ENCODE measurements at places on chromosomes 6 and 20. TPM values are rescaled to one million over a fixed set of nuclear protein-coding genes. Genes with fewer than 3 reads are reported as not detected.

Gene BHLHE23
- polyA plus RNA-seq: not detected

Gene NHSL1
- polyA plus RNA-seq: 37.3 TPM

Gene RNF146
- 55.8 TPM for polyA plus RNA-seq

Gene MAP1LC3A
- polyA plus RNA-seq: 23.0 TPM

Gene IPCEF1
- 2.0 TPM for polyA plus RNA-seq

Gene CST4
- polyA plus RNA-seq: not detected

Gene IMPG1
- polyA plus RNA-seq: 0.13 TPM

Gene ZC2HC1B
- not detected for polyA plus RNA-seq

Gene NKAPL
- 1.2 TPM for polyA plus RNA-seq

Gene MATN4
- polyA plus RNA-seq: 0.45 TPM

Gene GTSF1L
- polyA plus RNA-seq: not detected

Gene PI3
- polyA plus RNA-seq: not detected

Gene DDX39B
- 420 TPM for polyA plus RNA-seq

Gene TSPO2
- 0.93 TPM for polyA plus RNA-seq

Gene GRM4
- polyA plus RNA-seq: 3.8 TPM

Gene DACT2
- 1.6 TPM for polyA plus RNA-seq

Gene TBC1D32
- polyA plus RNA-seq: 4.1 TPM

Gene PTPRK
- 24.1 TPM for polyA plus RNA-seq

Gene LY6G6F
- not detected for polyA plus RNA-seq

Gene PPP1R18
- polyA plus RNA-seq: 41.8 TPM

Gene THBD
- polyA plus RNA-seq: 9.9 TPM

Gene CRISP2
- polyA plus RNA-seq: not detected

Gene SMIM26
- 76.0 TPM for polyA plus RNA-seq

Gene LINC00237
- not detected for polyA plus RNA-seq

Gene KCNK17
- polyA plus RNA-seq: 1.0 TPM

Gene SALL4
- polyA plus RNA-seq: 1.0 TPM

Gene FILIP1
- 45.4 TPM for polyA plus RNA-seq

Gene TIAM2
- 13.6 TPM for polyA plus RNA-seq
